Trophoblast cell (in vitro differentiated cells and primary cell): ENCODE measurements at places on chromosomes 2 and 18.

DNA sequence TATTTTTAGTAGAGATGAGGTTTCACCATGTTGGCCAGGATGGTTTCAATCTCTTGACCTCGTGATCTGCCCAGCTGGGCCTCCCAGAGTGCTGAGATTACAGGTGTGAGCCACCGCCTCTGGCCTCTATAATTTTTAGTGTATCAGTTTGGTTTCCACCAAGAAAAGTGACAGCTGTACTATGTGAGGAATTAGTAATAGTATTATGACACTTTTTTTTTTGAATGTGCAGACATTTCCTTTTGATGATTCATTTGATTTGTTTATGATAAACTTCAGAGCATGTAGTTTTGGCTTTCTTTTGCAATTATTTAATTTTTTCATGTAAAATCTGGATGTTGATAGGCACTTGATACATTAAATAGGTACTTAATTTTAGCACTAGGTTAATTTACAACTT is 61.5 kb downstream of the PTPN4 start:
- DNase-seq: no peak

DNA sequence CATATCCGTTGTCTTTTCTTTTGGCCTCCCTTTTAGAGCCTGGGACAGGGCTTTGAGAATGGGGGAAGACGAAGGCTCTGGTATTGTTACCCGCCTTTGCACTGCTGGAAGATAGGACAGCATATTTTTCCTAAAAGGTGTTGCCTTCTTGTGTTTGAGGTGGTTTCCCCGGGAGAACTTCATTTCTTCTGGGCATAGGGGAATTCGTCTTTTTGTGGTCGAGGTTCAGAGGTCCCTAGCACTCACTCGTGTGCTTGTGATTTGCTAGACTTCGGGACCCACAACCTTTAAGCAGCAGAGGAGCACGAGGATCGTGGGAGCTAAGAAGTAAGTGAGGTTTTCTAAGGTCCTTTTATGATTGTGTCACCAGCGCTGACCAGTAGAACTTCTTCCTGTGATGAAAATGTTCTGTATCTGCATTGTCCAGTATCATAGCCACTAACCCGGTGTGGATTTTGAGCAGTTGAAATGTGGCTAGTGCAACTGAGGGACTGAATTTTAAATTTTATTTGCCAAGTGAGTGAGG is 611 bp downstream of the ZNF512 start:
- DNase-seq: no peak

DNA sequence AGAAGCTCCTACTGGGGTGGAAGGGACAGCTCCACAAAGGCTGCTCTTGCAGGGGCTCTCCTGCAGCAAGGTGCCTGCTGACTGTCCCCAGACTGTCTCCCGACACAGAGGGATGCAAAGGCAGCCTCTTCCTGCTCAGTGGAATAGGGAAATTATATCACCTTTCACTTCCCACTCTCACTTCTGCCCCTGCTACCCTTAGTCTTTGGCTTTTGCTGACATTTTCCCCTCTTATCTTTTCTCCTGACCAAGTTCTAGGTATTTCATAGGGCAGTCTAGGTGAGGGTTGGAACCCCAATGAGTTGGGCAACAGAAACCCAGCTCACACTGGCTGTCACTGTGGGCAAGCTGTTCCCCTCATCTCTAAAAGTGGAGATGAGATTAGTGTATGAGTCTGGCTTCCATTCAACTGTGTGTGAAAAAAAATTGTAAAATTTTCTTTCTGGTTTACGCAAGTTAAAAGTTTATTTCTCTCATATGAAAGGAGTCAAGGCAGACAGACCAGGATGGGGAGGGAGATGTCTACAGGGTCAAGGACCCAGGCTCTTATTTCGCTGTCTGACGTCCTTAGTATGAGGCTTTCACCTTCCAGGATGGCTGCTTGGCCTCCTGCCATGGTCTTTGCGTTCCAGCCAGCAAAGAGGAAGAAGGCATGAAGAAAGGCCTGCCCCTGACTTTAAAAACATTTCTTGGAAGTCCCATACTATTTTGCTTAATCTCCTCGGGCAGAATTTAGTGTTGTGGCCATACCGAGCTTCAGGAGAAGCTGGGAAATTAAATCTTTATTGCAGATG is 7.5 kb upstream of the MOCOS start:
- DNase-seq: no peak

GRCh38 chr2:15745350-15745749 is 153.7 kb downstream of the DDX1 start:
- DNase-seq: no peak

DNA sequence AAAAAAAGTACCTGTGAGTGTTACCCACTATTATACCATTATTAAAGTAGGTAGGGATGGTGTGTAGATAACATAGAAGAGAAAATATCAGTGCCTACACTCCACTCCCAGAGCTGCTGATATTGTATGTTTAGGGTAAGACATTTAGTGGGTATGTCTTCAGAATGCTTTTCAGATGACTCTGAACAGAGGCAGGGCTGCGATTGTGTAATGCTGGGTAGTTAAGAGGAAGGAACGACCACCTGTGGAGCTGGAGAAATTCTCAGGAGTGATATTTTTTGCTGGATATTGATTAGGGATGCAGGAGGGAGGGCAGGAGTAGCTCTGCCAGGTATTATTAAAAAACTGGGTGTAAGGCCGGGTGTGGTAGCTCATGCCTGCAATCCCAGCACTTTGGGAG is 2.8 kb downstream of the CNOT11 start:
- DNase-seq: peak; percentile 73

- peak; percentile 89 for DNase-seq
These were observed 41.6 kb upstream of the PLB1 start for GRCh38 chr2:28454016-28454930.

DNA sequence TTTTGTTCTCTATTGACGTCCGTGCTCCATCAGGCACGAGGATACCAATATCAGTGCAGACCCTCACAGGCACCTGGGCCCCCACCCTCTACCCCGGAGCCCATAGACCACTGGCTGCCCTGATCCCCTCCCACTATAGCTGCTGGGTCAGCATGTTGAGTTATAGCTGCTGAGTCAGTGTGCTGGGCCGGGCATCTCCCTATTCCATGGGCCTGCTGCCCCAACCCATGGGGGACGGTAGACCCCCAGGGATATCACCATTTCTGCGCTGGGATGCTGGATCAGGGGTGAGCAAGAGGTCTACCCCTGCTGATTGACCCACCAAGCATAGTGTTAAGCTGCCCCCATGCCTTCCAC is 100.1 kb upstream of the ST3GAL5 start:
- DNase-seq: no peak

DNA sequence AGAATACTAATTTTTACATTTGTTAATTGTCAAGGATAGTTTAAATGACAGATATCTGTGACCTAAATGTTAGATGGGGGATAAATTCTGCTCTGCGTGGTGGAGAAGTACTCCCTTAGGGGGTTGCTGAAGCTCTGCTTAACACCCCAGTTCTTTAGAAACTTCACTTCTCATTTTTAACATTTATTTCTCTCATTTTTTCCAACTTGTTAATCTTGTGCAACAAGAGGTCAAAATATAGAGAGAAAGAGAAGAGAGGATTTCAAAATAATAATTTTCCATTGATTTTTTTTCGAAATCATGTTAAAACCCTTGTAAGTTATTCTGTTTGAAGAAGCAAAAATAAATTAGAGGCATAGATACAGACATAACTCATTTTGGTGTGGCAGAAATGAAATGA is 61.3 kb upstream of the SLC8A1 start:
- DNase-seq: no peak

- no peak for DNase-seq
These were observed 12.3 kb upstream of the PLEK start for GRCh38 chr2:68352651-68353391.

- no peak for DNase-seq
These were observed 17.4 kb upstream of the YES1 start for GRCh38 chr18:829432-829831.

- DNase-seq: peak; percentile 78
These were observed 107.4 kb upstream of the KCTD1 start for GRCh38 chr18:26655525-26656430.
